ENCODE measurements at places on chromosomes 6 and 20.

GRCh38 chr6:86848986-86849385 is 88.3 kb upstream of the HTR1E start:
- DNase-seq = no peak

DNA sequence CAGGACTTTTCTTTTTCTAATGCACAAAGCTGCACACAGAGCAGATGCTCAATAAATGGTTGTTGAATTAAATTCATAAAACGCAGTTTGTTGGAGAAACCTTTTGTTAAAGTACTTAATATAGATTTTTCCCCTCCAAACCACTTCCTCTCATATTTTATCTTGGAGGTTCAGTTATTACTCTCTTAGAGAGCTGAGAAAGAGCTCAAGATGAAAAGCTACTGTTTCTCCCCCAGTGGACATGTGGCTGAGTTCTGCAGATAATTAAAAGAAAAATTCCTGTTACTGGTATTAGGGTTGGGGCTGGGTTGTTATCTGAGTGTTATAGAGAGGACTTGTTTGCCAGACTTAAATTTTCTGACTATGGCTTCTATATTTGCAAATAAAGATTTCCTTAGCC is 294.0 kb downstream of the TBC1D7 start:
- no peak for DNase-seq

- no peak for DNase-seq
Measured at GRCh38 chr6:28875191-28875747, 48.5 kb downstream of the TRIM27 start.

DNA sequence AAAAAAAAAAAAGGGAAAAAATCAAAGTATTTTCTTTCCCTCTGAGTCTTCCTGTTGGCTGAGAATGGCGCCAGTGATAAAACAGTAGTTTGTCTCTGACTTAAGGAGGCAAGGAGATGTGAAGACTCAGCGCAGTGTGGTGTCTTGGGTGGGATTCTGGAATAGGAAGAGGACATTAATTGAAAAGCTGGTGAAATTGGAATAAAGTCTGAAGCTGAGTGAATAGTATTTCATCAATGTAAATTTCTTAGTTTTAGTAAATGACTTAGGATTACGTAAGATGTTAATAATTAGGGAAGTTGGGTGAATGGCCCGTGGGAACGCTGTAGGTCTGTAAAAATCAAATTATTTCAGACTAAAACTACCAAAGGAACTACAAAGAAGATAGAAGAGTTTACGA is 122.8 kb upstream of the ZNF217 start:
- no peak for DNase-seq

DNA sequence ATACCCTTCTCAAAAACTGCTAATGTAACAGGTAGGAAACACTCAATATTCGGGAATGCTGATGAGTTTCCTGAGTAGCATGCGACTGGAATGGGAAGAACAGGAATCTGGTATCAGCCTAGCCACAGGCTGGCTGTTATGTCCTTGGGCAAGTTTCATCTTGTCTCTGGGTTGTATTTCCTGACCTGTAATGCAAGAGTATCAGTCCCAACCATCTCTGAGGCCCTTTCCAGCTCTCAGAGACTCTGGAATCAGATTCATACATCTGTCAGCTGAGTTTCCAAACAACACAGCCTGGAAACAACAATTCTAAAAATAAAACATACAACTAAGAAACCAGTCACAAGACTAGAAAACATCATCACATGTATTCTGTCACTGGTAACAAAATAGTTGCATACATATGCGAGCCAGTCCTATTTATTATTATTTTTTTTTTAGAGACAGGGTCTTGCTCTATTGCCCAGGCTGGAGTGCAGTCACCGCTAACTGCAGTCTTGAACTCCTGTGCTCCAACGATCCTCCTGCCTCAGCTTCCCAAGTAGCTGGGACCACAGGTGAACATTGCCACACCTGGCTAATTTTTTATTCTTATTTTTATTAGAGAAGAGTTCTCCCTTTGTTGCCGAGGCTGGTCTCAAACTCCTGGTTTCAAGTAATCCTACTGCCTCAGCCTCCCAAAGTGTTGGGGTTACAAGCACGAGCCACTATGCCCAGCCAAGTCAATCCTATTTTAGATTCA is 16.7 kb upstream of the TFAP2A start:
- DNase-seq = no peak

GRCh38 chr6:17885889-17886576 is 101.4 kb downstream of the KIF13A start:
- DNase-seq = no peak

DNA sequence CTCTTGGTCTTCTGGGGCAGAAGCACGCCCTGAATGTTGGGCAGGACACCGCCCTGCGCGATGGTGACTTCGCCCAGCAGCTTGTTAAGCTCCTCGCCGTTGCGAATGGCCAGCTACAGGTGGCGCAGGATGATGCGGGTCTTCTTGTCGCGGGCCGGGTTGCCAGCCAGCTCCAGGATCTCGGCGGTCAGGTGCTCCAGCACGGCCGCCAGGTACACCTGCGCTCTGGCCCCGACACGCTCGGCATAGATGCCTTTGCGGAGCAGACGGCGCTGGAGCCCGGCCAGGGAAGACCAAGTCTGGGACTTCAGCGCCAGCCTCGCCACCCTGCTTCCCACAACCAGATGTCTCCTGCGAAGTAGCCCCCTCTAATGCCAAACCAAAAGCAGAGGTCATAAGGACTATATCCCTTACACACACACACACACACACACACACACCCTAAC is 8.0 kb upstream of the SLC17A3 start:
- peak; percentile 23 for DNase-seq

- no peak for DNase-seq
Measured at GRCh38 chr20:62533591-62534495, 58.0 kb upstream of the GATA5 start.

DNA sequence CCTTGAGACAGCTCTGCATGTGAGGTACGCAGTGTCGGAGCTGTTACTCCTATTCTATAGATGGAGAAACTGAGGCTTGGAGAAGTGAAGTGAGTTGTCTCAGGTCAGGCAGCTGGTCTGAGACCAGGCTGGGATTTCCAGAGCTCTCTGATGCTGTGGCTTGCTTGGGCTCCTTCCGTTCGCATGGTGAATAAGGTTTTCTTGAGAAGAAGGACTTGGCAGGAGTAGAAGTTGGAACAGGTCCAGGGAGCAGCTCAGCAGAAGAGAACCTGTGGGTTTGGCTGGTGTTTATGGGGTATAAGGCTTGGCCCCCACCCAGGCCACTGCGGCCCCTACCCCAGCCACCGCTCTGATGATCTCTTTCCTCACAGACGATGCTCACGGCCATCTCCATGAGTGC is 7.4 kb downstream of the SLC12A5 start:
- no peak for DNase-seq

- DNase-seq = no peak
Measured at GRCh38 chr20:57313951-57314350, 15.7 kb upstream of the SPO11 start.

DNA sequence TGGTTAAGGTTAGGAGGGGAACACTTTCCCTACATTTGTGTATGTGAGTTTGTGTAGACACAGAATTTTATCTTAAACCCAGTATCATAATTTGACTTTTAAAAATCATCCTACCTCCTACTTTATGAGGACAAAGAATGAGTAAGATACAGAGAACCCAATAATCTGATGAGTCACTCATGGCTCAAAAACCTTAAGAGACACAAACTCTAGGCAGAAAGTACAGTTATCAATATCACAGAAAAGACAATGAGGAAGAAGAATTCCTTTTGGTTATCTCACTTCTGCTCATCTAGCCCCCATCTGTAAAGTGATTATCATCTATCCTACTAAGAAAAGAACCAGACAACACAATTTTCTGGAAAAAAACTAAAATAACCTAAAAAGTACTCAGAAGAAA is 87.7 kb downstream of the EPB41L2 start:
- DNase-seq = no peak

DNA sequence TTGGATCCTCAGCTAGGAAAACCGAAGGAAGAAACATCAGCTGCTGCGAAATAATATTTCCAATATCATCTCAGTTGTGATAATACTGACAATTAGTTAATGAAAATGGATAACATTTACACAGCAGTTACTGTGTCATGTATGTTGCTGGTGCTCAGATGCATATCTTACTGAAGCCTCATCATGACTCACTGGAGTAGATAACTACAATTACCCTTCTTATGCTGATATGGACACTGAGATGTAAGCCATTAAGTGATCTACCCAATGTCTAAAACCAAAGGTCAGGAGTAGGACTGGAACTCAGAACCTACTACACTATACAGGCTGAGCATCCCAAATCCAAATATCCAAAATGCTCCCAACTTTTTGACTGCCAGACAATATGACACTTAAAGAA is 54.7 kb upstream of the LYRM2 start:
- no peak for DNase-seq

GRCh38 chr6:132614554-132614953 is 9.5 kb downstream of the TAAR2 start:
- DNase-seq = no peak

DNA sequence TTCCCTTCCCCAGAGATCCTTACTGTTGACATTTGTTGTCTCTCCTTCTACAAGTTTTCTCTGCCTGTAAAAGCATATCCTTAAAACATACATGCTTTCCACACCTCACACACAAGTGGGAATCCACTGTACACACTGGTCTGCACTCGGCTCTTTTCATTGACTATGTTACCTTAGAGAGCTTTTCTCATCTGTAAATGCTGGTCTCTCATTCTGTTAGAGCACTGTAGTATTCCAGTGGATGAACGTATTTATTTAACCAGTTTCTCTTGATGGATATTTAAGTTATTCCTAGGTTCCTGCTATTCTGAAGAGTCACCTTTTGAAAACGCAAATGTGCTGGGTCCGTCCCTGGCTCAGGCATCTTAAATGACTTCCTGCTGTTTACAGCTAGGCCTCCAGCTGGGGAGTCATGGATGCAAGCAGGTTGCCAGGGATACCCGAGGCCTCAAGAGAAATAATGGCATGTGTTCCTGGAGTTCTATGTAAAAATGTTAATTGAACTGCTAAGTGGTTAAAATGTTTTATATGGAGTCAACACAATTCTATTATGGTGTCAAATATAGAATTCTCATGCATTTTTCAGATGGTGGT is 61.1 kb upstream of the TGM3 start:
- DNase-seq = no peak

- no peak for DNase-seq
Measured at GRCh38 chr20:50163570-50164317, 10.2 kb upstream of the PEDS1 start.

GRCh38 chr6:47647188-47647587 is 51.2 kb upstream of the ADGRF4 start:
- DNase-seq = no peak

DNA sequence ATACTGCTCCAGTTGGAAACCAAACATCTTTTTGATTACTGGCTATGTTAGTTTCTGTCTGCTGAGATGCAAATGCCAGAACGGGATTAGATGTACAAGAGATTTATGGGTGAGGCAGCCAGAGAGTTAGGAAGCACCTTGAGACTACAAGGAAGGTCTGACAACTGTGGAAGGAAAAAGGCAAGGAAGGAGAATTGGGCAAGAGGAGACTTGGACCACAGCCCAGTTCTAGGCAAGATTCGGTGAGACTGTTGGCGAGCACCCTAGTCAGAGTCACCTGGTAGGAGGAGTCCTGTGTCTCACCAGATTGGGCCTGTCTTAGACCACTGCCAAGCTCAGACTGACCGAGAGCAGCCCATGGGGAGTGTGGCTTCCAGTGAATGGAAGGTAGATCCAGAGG is 91.8 kb upstream of the F13A1 start:
- DNase-seq = no peak

DNA sequence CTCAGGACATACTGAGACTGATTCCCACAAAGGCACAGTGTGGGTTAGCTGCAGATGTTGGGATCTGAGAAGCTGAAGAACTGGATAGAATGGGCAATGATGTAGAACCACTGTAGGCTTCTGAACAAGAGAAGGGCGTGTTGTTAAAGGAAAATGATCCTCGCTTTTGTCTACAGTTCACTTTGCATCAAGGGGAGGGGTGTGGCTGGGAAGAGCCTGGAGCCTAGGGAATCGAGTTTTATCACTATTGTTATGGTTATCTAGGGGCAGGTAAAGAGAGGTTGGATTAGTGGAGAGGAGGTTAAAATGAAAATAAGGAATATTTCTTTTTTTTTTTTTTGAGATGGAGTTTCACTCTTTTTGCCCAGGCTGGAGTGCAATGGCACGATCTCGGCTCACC is 768.1 kb downstream of the KIF16B start:
- DNase-seq = no peak

- DNase-seq = no peak
Measured at GRCh38 chr20:47993035-47993755, 207.9 kb upstream of the SULF2 start.

DNA sequence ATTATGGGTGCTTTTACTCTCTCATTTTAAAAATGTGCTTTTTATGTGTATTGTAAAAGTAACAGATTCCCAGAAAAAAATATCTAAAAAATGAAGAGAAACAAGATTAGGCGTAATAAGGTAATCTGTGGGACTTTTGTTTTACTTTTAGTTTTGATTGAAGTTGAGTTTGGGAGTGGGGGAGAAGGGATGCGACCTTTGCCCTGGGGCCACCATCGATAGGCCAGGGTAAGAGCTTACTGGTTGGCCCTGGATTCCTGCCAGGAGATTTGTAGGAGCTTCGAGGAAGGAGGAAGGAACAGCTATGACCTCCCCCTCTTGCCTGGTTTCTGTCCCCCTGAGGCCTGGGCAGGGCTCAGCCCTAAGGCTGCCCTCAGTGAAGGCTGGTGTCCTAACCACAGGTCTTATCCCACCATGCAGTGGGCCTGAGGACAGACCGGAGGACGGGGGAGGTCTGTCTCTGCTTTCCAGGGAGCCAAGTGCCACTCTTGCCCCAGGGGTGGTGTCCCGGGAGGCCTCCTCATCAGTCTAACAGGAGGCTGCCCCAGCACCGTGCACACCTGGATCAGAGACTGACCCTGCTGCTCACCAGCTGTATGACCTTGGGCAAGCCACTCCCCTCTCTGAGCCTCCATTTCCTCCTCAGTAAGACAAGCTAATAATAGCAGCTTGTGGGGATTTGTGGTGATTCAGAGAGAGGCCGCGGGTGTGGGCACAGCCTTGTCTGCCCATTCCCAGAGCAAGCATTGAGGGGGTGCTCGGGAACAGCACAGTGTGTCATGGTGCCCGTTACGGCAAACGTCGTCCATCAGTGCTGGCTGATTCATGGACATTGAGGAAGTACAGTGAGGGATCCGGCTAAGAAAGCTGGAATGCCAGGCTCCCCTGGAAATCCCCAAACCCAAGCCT is 21.2 kb downstream of the TGM2 start:
- no peak for DNase-seq

DNA sequence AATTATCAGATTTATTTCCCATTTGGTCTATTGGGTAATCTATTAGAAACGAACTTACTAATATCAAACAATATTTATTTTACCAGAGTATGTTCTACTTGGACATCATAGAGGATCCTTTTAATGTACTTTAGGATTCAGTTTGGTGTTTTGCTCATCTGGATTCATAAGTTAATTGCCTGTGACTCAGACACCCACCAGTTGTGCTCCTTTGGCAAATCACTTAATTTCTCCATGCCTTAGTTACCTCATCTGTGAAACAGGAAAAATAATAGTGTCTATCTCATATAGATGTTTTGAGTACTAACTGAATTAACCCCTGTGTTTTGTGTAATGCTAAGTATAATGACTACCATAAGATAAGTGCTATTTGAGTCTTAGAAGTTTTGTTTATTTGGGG is 292.1 kb downstream of the LAMA2 start:
- no peak for DNase-seq
